ENCODE measurements at places on chromosomes 2 and 18.

GRCh38 chr18:6236258-6236657 is 178.5 kb downstream of the L3MBTL4 start:
- no peak for DNase-seq

GRCh38 chr18:36817039-36817438 is 11.8 kb downstream of the TPGS2 start:
- DNase-seq: no peak

DNA sequence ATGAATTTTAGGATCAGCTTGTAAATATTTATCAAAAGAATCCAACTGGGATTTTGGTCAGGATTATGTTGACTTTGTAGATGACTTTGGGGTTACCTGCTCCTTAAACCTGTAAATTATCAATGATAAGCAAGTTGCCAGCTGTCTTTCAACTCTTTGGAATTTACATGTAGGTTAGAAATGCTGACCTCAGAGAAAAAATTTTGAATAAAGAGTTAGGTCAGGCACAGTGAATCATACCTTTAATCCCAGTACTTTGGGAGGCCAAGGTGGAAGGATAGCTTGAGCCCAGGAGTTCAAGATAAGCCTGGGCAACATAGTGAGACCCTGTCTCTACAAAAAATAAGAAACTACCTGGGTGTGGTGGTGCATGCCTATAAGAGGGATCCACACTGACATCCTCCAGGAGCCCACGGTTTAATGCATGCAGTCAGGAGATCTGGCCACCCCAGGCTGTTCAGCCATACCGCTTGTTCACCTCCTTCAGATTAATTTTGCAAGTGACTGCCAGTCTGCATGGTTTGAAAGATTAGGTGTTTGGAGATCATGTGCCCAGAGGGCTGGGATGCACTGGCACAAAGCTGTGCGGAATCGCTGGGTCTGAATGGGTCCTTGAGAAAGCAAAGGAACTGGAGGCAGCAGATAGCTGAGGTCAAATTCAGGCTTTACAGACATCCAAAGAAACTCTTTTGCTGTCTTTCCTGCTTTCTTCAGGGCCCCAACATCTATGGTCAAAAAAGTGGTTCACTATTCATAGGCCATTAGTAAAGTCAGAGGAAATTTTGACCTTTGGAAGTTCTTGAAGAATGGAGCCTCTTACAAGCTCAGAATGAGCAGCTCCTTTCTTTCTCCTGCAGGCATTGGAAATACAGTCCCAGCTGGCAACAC is 83.4 kb upstream of the TXNDC2 start:
- DNase-seq: no peak

DNA sequence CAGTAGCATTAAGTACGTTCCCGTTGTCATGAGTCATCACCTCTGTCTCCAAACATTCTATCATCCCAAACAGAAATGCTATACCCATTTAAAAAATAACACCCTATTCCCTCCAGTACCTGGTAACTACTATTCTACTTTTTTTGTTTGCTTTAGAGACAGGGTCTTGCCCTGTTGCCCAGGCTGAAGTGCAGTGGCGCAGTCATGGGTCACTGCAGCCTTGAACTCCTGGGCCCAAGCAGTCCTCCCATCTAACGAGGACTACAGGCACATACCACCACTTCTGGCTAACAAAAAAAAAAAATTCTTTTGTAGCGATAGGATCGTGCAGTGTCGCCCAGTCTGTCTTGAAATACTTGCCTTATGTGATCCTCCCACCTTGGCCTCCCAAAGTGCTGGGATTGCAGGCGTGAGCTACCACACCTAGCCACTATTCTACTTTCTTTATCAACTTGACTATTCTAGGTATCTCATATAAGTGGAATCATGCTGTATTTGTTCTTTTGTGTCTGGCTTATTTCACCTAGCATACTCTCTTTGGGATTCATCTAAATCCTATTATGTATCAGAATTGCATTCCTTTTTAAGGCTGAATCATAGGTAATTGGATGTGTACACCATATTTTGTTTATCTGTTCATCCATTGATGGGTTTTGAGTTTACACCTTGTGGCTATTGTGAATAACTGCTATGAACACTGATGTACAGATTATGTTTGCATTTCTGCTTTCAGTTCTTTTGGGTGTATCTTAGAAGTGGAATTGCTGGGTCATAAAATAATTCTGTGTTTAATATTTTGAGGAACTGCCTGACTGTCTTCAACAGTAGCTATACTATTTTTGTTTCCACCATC is 14.4 kb downstream of the ZCCHC2 start:
- no peak for DNase-seq

DNA sequence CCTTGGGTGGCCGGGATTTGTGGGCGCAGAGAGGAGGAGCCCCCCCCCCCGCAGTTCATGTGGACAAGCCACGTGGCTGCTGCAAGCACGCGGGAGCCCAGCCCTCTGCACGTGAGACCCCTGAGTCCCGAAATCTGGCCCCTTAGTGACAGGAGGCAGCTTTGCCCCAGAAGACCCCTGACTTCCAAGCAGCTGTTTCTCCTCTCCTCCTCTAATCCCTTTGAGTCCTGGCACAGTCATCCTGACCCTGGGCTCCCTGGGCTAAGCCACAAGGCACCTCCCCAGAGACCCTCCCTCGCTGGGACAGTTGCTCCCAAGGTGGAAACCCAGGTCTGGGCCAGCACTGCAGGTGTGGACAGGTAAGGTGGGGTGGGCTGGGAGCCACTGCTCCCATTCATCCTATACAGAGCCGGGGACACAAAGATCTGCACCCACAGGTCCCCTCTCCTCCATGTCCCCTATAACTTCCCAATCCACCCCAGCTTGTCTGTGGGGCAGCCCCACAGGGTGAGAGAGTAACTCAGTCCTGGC is 923 bp downstream of the TEKT4 start:
- no peak for DNase-seq

DNA sequence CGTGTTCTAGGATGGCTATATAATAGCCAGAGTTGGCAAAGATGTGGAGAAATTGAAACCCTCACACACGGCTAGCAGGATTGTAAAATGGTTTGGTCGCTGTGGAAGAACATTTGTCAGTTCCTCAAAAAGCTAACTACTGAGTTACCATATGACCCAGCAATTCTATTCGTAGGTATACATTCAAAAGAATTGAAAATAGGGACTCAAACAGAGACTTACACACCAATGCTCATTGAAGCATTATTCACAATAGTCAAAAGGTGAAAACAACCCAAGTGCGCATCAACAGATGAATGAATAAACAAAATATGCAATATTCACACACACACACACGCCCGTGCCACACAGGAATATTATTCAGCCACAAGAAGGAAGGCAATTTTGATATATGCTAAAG is 98.7 kb downstream of the PLA2R1 start:
- DNase-seq: no peak

- no peak for DNase-seq
Measured at GRCh38 chr18:29309366-29309765, 1132.4 kb upstream of the CDH2 start.

DNA sequence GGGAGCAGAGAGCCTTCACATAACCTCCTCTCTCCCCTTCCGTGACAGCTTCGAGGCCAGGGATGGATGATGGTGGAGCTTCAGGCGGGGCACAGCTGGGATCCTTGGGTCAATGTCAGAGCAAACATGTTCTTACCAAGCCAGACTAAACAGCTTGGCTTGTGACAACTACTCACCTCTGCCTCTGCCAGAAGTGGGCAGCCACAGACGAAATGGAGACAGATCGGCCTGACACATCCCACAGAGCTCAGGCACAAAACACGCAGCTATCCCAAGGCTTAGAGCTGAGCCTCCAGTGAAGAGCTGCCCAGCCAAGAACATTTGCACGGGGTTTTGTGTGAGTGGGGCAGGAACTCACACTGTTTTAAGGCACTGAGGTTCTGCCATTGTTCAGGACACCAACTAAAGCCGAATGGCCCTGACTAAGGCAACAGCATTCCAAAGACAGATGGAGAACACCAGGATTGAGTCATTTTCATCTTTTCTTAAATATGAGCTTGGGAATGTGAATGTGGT is 12.8 kb downstream of the PXDN start:
- no peak for DNase-seq
